ENCODE measurements at places on chromosomes 6 and 20.

GRCh38 chr6:8579372-8579771, 144.0 kb upstream of the SLC35B3 start:
- no peak for DNase-seq

DNA sequence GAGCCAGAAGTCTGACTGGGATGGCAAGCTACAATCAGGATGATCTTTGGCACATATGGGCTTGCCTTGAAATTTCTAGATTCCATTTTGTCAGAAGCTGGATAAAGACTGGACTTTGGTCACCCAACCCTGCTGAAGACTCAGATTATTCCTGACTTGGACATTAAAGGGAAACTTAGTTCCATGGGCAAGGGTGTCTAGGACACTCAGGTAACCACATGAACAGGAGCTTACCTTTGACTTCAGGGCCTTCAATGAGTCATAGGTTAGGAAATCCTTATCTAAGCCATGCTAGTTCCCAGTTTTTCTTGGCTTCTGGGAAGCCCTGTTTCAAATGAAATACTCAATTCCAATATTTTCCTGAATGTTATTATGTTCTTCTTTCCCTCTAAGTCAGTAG, 28.5 kb upstream of the IFNGR1 start:
- no peak for DNase-seq

DNA sequence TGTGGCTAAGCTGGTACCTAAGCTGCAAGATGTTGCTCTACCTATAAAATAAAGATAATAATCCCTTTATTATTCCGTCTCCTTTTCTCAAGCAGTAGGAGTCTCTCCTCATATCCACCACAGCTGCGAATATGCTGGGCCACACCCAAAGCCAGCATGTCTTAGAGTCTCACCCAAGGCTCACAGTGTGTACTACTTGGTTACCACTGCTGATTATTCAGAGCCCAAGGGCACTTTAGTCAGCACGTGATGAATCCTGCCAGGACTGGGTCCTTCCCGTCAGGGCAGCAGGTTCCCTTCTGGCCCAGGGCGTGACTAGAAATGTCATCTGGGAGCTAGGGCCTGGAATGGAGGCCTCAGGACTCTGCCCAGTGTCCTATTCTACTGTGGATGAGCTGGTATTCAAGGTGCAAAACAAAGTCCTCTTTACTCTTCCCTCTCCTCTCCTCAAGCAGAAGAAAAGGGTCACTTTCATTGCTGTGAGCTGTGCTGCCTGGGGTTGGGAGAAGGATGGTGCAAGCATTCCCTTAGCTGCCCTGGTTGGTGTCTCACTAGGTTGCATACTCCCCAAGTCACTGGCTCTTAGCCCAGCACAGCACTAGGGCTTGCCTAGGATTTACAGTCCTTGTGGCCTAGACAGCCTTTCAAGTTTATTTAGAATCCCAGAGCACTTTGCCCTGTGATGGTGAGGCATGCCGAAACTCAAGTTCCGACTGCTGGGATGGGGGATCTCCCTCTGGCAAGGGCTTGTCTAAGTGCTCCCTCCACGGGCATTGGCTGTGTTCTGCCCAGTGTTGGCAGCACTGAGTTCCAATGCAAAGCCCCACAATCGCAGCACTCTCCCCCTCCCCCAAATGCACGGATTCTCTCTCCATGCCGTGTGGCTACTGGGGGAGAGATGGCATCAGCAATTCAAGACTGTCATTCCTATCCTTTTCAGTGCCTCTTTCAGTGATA, 320.2 kb downstream of the BTBD9 start:
- DNase-seq: no peak

GRCh38 chr20:23287354-23288190, 63.0 kb upstream of the NXT1 start:
- no peak for DNase-seq

- DNase-seq: no peak
Measured at GRCh38 chr6:1781152-1781816, 171.6 kb downstream of the FOXC1 start.

DNA sequence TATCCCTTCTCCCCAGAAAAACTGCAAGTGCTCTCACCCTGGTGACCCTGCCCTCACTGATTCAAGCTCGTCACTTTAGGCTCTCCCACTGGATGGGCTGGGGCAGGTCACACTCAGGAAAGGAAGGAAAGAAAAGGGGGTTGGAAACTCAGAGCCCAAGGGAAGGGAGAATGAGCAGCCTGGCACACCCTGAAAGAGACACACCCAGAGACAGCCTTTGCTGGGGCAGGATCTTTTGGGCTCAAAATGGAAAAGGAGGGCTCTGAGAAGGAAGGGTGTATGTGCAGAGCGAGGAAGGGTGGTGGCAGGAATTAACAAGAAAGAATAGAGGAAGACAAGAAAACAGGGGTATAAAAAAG, 2.5 kb downstream of the PPP1R18 start:
- no peak for DNase-seq

DNA sequence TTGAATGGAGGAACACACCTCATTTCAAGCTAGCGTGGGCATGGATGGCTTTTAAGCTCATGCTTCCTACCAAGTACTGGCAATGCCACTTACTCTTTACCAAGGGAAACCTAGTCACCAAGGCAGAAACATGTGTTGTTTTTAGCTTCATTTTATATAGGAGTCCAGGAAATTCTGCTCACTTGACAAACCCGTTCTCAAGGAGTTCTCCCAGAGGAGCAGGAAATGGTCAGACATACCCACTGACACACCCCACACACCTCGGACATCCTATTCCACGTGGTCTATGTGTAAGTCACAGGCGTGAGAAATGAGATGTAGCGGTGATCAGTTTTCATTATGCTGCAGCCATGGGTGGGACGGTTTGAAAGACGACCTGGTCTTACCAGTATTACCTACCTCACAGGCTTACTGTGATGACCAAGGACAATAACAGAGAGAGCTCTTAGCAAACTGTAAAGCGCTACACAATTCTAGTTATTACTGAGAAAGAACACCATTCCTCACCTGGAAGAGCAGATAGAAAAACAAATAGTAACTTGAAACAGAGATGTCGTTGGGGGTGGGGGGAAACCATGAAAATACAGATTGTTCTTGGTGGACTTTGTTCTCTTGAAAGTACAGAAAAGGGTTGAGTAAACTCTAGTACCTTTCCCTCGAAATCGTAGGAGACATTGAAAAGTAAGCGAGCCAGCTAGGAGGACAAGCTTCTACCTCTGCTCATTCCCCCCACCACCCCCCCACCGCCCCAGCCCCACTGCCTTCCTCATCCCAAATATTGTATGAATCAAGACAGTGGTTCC, 1.7 kb downstream of the CNKSR3 start:
- no peak for DNase-seq

DNA sequence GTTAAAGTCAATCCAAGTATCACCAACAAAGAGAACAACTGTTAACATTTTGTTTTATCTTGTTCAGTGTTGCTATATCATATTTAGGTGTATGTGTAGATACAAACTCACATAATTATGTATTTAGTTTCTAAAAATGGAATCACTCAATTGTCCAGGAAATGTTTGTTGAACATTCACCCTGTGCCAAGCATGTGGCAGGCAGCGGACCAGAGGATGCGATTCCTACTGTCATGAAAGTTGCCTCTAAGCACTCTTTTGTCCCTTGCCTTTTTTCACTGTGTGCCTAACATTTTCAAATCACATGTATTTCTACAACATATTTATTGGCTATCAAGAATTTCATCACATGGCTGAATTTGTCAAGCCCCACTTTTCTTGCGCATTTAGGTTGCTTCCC, 16.9 kb upstream of the TGM2 start:
- no peak for DNase-seq

All from stimulated activated CD8-positive, alpha-beta memory T cell treated with anti-CD3 and anti-CD28 coated beads, Interleukin-15, amount 100 ng/mL, for 24 hours (primary cell).